Neuronal stem cell (in vitro differentiated cells): ENCODE measurements at places on chromosomes 13 and 19.

DNA sequence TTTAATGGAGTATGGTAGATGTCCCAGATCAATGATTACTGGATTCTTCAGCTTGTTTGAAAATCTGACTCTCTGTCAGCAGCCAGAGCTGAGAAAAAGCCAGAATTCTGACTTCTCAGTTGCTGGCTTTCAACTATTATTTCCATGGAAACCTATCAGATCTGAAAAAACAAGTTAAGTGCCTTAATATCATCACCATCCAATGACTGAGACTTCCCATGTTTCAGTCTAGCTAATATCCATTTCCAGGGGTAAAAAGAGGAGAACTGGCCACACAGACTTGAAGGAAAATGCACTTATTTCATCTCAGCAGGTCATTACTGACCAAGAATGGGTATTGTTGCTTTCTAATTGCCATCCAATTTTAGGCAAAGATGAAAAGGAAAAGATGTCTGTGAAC is 75.2 kb downstream of the TNFSF11 start:
- DNase-seq: no peak

GRCh38 chr19:38726761-38727301 is 17.4 kb downstream of the CAPN12 start:
- DNase-seq: no peak

DNA sequence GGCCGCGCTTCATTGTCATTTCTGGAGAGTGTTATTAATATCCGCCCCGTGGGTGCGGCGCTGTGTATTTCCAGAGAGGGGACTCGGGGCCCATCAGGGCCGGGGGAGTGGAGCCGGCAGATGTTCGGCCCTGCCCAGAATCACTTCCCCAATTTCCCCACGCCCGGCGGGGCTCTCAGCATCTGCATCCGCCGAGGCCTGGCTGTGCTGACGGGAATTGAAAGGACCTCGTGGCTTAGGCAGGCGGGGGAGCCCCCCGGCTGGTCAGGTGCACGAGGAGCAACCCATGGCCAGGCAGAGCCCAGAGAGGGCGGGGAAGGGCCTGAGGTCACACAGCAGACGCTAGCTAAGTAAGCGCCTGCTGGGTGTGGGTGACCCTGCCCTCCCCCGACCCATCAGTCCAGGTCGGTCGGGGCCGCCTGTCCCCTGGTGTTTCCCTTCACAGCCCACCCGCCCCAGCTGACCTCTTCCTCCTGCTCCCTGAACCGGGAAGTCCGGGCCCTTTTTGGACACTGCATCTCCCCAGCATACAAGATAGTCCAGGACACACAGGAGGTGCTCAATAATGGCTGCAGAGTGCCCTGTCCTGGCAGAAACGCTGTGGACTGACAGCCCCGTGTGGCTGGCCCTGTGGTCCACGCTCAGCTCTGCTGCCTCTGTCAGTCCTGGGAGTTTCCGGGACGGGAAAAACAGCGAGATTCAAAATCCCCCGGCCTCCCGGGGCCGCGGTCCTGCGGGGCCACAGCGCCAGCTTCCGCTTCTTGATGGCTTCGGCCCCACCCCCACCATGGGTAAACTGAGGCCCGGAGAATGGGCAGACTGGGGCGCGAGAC is 22.1 kb downstream of the ARID3A start:
- no peak for DNase-seq

DNA sequence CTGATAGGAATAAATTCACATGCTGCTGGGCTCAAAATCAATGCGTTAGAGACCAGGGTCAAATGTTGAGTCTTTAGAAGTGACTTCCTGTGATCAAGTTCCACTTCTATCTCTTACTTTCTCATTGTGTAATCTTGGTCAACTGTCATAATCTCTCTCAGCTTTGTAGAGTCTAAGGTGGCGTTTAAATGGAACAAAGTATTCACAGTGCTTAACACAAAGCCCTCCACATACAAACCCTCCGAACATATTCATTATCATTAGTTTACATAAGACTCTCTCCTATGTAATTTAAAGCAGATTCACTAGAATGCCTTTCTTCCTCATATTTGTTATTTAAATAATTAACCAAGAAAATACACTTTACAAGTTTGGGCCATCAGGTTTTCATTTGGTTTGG is 1044.1 kb downstream of the EFNB2 start:
- no peak for DNase-seq

DNA sequence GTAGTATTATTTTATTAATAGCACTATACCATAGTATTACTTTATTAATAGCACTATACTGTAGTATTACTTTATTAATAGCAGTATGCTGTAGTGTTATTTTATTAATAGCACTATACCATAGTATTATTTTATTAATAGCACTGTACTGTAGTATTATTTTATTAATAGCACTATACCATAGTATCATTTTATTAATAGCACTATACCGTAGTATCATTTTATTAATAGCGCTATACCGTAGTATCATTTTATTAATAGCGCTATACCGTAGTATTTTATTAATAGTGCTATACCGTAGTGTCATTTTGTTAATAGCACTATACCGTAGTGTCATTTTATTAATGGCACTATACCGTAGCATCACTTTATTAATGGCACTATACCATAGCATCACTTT is 191.8 kb downstream of the GPC6 start:
- no peak for DNase-seq

GRCh38 chr19:3518659-3519058 is 12.5 kb downstream of the FZR1 start:
- DNase-seq: no peak

GRCh38 chr13:48954081-48954480 is 21.6 kb upstream of the FNDC3A start:
- no peak for DNase-seq

DNA sequence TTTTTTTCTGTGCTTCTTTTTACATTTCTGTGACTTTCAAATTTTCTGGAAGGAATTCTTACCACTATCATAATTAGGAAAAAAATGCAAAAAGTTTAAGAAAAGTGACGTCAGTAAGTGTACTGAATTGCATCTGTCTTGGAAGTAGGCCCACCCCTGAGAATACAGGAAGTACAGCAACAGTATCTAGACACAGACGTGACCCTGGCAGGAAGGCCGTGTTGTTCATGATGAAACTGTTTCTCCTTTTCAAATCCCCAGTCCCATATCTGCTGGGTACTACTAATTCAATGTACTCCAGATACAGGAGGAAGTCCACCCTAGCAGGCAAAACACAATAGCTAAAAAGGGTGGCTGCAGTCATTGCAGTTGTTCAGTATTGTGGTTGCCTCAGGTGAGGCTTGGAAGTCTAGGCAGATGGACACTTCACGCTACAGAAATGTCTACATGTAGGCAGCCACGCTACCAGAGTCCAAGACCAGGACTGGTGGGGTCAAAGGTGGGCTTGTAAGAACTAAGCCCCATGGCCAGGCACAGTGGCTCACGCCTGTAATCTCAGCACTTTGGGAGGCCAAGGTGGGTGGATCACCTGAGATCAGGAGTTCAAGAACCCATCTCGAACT is 49.6 kb upstream of the MED4 start:
- DNase-seq: no peak

GRCh38 chr19:940591-941291 is 14.9 kb downstream of the ARID3A start:
- no peak for DNase-seq

GRCh38 chr13:109256866-109257760 is 529.3 kb downstream of the IRS2 start:
- no peak for DNase-seq

DNA sequence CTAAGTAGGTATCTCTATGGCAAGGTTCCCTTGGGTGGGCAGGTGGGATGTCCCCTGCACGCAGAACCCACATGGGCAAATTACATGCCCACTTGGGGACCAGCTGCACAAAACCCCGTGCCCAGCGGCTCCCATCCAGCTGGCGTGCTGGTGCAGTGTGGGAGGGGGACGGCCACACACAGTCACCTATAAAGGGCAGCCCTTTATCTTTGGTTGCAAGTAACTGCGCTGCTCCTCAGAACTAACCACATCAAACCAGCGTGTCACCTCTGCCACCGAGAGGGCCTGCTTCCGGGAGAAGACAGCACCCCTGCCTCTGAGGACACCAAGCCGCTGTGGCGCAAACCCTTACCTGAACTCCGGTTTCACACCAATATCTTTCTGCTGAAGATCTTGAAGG is 32.2 kb downstream of the ANKRD27 start:
- DNase-seq: no peak

DNA sequence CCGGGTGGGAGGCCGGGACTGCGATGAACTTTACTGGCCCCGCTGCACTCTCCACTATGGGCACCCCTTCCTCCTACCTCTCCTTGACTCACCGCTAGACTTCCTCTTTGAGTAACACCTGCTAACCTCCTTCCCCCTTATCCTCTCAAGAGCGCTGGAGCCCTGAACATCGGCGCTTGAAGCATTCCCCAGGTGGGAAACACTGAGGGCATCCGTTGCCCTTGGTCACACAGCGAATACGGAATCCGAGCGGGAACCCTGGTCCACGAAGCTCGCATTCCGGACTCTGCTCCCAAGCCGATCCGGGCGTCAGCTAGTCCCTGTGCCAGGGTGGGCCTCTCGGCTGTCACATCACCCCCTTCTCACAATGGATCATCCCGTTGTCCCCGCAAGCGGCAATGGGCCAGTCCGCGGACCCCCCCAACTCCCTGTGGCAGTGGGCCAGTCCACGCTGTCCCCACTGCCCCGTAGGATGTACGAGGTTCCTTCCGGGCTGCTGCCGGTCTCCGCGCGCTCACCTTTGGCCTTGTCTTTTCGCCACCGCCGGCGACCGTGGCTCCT is 4.2 kb downstream of the LIPE start:
- no peak for DNase-seq

DNA sequence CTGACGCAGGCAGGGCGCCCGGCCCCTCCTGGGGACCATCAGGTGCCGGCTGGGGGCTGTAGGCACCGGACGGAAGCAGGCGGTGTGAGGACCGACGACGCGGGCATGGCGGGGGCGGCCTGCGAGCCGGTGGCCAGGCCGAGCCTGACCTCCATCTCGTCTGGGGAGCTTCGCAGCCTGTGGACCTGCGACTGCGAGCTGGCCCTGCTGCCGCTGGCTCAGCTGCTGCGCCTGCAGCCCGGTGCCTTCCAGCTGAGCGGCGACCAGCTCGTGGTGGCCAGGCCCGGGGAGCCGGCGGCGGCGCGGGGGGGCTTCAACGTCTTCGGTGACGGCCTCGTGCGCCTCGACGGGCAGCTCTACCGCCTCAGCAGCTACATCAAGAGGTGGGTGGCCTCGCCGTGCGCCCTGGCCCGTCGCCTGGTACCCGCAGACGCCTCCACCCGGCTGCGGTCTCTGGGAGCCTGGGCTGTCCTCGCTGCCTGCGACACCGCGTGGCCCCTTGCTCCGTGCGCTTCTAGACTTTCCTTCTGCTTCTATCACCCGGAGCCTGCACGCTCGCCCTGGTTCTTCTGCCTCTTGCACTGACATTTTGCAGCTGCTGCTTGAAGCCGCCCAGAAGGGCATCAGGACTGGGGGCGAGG is 460 bp downstream of the MEDAG start:
- DNase-seq: no peak

- DNase-seq: no peak
Observed at GRCh38 chr13:27171244-27171826, at the start of gene USP12. Gene USP12, minus strand, starts transcription at chr13:27171811. Its CDS starts 172 bp downstream, at chr13:27171639.

DNA sequence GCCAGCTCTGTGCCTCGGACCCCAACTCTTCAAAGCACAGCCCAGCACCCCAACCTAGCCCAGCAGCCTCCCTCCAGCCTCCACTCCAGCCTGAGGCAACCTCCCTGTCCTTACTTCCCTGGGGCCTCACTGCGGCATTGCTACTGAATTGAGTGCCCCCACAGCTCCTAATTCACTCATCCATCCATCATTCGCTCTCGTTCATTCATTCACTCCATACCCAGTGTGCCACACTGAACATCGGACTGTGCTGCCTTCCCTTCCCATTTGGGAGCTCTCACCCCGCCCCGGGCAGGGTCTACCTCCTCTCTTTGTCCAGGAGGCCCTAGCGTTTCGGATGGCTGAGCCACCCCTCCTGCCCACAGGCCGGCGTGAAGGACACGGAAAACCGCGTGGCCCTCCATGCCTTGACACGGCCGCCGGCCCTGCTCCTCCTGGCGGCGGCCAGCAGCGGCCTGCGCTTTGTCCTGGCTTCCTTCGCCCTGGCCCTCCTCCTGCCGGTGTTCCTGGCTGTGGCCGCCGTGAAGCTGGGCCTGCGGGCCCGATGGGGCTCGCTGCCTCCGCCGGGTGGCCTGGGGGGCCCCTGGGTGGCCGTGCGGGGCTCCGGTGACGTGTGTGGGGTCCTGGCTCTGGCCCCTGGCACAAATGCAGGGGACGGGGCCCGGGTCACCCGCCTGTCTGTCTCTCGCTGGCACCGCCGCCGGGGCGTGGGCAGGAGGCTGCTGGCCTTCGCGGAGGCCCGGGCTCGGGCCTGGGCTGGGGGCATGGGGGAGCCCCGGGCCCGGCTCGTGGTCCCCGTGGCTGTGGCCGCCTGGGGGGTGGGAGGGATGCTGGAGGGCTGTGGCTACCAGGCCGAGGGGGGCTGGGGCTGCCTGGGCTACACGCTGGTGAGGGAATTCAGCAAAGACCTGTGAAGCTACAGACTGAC is 1.3 kb downstream of the NAT14 start:
- no peak for DNase-seq

DNA sequence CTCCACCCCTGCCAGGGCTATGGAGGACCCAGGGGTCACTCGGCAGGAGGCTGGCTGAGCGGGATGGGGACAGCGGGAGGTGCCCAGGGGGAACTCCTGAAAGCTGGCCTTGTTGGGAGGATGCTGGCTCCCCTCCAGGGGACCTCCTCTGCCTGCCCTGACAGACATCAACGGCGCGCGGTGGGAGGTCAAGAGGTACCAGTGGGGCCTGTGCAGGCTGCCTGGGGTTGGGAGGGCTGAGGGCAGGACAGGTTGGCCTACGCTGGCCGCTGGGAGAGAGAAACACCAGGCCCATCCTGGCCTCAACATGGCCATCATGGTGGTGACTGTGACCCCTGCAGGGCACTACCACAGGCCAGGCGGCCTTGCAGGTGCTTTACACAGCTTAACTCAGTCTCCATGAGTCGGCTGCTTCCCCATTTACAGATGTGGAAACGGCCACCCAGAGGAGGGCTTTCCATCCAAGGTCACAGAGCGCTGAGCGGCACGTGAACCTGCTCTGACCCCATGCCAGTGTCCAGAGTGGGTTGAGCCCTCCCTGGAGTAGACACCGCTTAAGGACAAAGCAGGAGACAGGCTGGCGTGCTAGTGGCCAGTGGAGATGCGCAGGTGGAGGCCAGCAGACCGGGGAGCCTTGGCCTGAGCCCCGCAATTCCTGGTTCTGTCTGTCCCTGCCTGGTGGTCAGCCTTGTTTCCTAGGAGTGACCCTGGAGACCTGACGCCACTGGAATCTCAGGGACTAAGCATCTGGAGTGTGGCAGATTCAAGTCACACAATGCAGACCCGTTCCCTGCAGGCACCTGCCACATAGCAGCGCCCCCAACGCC is 27.6 kb downstream of the CEBPG start:
- no peak for DNase-seq

GRCh38 chr13:75417012-75417384 is 65.0 kb downstream of the TBC1D4 start:
- DNase-seq: no peak

GRCh38 chr19:36182612-36183244 is 30.5 kb upstream of the COX7A1 start:
- DNase-seq: no peak
